ENCODE measurements at places on chromosomes 5 and 9.

- DNase-seq: peak; percentile 33
Observed at GRCh38 chr9:108761655-108762347, 94.0 kb downstream of the ACTL7B start.

- no peak for DNase-seq
Observed at GRCh38 chr9:36748322-36748899, 175.7 kb downstream of the MELK start.

- DNase-seq: no peak
Observed at GRCh38 chr5:24616566-24616965, 28.2 kb downstream of the CDH10 start.

DNA sequence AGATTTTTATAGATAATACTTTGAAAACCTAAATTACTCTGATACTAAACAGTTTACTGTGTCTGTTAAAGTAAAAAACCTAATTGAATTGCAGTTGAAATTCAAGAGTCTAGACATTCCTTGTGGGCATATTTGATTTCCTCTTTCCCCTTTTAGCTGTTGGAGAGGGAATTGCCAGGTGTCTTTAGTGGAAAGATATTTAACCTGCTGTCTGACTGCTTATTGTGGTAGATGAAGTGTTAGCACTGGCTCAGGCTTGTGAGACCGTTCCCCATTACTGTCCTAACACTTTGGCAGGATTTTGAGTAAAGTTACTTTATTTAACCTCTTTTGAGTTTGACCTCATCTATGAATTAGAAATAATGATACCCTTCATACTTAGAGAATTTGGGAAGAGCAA, 16.4 kb downstream of the MAP3K1 start:
- no peak for DNase-seq

- DNase-seq: no peak
Observed at GRCh38 chr9:79673614-79674013, 101.8 kb downstream of the TLE4 start.

GRCh38 chr5:124895236-124895635, 148.8 kb upstream of the ZNF608 start:
- no peak for DNase-seq

- no peak for DNase-seq
Observed at GRCh38 chr9:91948597-91949391, 1.2 kb downstream of the ROR2 start.

DNA sequence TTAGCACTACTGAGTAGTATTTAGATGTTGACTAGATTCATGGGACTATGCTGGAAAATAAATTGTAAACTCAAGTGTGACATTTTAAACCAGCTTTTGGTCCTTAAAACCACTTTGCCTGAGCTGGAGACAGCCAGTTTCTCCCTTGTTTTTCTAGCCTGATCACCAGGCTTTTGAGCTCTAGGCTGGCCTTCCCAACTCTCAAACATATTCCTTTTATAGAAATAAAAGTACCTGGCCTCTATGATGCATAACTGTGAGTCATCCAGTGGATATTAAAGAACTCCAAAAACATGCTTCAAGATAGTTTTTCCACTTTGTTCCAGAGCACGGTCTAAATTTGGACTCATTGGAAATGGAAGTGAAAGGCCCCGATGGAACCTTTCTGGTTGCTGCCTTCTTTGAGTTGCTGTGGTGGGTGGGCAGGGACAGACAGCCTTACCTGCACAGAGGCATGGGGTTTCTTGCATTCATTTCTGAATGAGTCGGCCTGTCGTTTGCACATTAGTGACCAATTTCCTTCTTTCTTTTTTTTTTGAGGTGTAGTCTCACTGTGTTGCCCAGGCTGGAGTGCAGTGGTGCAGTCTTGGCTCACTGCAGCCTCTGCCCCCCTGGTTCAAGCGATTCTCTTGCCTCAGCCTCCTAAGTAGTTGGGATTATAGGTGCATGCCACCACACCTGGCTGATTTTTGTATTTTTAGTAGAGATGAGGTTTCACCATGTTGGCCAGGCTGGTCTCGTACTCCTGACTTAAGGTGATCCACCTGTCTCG, 43.1 kb downstream of the TRIO start:
- DNase-seq: no peak

- no peak for DNase-seq
Observed at GRCh38 chr5:143046314-143046713, 276.1 kb downstream of the ARHGAP26 start.

GRCh38 chr9:70672161-70672649, 257.7 kb upstream of the KLF9 start:
- DNase-seq: no peak

GRCh38 chr5:149383399-149383798, 4.3 kb upstream of the IL17B start:
- no peak for DNase-seq

DNA sequence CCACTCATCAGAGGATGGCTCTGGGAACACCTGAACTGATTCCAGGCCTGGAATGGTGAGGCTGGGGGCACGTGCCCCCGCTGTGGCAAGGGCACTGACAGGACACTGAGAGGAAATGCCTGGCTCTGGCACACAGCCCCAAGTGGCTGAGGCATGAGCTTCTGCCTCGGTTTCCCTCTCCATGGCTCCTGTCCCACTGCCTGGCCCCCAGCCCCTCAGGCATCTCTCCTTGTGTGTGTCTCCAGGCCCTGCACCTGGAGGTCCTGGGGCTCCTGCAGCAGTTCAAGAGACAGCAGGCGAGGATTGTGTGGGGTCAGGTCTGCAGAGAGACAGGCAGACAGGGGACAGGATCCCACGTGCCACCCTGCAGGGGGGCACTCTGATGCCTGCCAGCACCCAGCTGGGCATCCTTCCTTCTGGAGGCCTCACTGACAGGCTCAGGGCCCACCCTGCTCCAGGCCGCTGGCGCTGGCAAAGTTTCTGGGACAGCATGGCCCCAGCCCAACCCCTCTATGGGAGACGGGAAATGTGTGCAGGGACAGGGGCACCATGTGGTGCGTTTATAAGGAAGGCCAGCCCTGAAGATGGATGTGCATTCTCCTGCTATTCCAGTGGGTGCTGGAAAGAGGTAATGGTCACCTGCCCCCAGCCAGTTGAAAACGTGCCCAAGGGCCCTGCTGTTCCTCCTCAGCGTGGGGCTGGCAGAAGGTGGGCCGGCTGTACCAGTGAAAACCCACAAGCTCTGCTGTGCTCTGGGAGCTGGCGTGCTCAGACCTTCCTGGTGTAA, 66.0 kb downstream of the RASGEF1C start:
- DNase-seq: no peak

- DNase-seq: no peak
Observed at GRCh38 chr9:114116126-114116747, 17.1 kb upstream of the KIF12 start.

GRCh38 chr5:95283761-95284571, 928 bp downstream of the MCTP1 start:
- peak; percentile 19 for DNase-seq

- DNase-seq: no peak
Observed at GRCh38 chr9:84325347-84325973, 15.1 kb downstream of the SLC28A3 start.

DNA sequence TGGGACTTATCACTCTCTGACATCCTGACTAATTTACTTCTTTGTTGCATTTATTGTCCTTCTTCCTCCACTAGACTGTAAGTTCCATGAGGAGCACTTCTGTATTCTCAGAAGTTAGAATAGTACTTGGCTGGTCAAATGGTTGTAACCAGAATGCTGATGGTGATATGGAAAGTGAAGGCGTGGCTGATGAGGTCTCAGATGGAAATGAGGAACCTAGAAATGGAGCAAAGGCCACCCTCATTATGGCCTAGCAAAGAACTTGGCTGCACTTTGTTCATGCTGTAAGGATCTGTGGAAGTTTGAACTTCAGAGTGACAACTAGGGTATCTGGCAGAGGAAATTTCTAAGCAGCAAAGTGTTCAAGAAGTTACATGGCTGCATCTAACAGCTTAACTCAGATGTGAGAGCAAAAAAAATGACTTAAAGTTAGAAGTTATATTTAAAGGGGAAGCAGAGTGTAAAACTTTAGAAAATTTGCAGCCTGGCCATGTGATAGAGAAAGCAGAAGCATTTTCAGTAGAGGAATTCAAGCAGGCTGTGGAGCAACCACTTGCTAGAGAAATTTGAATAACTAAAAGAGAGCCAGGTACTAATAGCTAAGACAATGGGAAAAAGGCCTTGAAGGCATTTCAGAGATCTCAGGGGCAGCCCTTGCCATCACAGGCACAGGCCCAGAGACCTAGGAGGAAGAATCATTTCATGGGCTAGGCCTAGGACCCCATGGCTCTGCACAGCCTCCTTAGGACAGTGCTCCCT, 14.9 kb upstream of the SLC22A5 start:
- DNase-seq: no peak

- DNase-seq: no peak
Observed at GRCh38 chr5:64864171-64864570, 95.4 kb downstream of the CWC27 start.

Measured in naive B cell (primary cell).